Activated T-helper 17 cell treated with anti-CD3 and anti-CD28 coated beads, Interleukin-2, amount 50 U/mL, for 72 hours (primary cell): ENCODE measurements at places on chromosomes 5 and 9.
A peak's percentile ranks its signal among the peaks of the same experiment; 100 is the strongest.

GRCh38 chr9:89802781-89803355, 198.1 kb downstream of the GADD45G start:
- H3K4me1 ChIP-seq, result peaks cover 7% of the 10 kb centered on the region
- no peak for ATAC-seq
- no peaks in the 10 kb centered on the region for H3K36me3 ChIP-seq
- no peak overlapping the region for H3K27ac ChIP-seq
- no peaks in the 10 kb centered on the region for H3K27me3 ChIP-seq

DNA sequence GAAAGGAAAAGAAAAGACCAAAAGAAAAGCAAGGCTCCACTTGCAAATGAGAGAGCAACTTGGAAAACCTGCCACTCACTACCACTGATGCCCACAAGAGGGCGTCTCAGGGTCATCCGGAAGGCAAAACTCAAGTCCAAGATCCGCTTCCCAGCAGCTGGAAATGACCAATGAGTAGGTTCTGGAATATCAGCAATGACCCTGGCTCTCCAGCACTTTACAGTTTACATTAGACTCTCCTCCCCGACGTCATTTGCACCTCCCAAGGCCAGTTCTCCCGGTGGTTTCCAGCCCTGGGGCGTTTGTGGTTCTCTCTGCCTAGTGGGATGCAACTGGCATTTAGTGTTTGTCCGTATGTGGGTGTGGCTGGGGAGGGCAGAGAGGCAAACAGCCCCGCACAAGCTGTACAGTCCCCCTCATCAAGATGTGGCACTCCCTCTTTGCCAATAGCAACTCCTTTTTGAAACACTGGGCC, 193.8 kb upstream of the ZNF618 start:
- H3K4me1 ChIP-seq, result no peaks in the 10 kb centered on the region
- peaks cover 54% of the 10 kb centered on the region for H3K27me3 ChIP-seq
- H3K4me3 ChIP-seq, result no peak overlapping the region

DNA sequence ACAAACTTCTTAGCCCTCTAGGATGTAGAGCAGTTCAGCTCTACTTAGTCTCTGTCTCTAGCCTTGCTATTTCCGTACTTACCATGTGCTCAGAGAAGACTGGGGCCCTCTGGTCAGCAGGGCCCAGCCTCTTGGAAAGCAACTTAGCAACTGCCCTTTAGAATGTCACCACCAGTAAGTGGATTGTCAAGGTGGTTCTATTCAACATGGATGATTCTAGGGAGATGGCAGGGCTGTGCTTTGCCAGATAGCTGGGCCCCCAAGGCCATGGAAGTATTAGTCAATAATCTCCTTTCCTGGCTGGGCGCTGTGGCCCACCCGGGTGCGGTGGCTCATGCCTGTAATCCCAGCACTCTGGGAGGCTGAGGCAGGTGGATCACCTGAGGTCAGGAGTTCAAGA, 177.6 kb upstream of the MVB12B start:
- H3K4me3 ChIP-seq, result no peak overlapping the region
- peaks cover 4% of the 10 kb centered on the region for H3K4me1 ChIP-seq
- no peaks in the 10 kb centered on the region for H3K36me3 ChIP-seq
- peaks cover 22% of the 10 kb centered on the region for H3K27me3 ChIP-seq

DNA sequence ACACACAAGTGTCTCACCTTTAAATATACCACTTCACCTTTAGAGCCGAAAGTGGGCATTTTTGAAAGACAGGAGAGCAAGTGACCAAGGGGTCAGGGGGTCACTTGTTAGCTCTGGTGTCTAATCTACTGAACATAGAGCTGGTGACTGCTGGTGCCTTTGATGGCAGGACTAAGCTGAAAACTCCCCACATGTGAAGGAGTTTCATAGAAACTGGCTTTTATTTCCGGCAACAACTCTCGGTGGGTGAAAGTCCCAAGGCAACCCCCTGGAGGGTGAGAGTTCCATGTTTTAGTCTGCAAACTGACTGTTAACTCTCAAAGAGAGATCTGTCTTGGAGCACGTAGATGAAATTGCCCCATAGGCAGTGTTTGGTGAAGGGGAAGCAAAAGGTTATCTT, 466.9 kb downstream of the DMRTA1 start:
- H3K36me3 ChIP-seq, result no peaks in the 10 kb centered on the region
- no peaks in the 10 kb centered on the region for H3K27me3 ChIP-seq
- no peak overlapping the region for H3K27ac ChIP-seq
- no peak for ATAC-seq
- H3K4me3 ChIP-seq, result no peak overlapping the region

GRCh38 chr5:95726811-95727763, 4.0 kb upstream of the RHOBTB3 start:
- no peaks in the 10 kb centered on the region for H3K36me3 ChIP-seq
- H3K4me1 ChIP-seq, result peaks cover 10% of the 10 kb centered on the region
- no peak for ATAC-seq
- H3K27ac ChIP-seq, result no peak overlapping the region

- peaks cover 51% of the 10 kb centered on the region for H3K36me3 ChIP-seq
- H3K4me3 ChIP-seq, result peak overlapping the region; percentile 85
- ATAC-seq, result peak; percentile 62
- peak overlapping the region; percentile 87 for H3K27ac ChIP-seq
Observed at GRCh38 chr9:70257991-70258691, 637 bp upstream of the SMC5 start.

DNA sequence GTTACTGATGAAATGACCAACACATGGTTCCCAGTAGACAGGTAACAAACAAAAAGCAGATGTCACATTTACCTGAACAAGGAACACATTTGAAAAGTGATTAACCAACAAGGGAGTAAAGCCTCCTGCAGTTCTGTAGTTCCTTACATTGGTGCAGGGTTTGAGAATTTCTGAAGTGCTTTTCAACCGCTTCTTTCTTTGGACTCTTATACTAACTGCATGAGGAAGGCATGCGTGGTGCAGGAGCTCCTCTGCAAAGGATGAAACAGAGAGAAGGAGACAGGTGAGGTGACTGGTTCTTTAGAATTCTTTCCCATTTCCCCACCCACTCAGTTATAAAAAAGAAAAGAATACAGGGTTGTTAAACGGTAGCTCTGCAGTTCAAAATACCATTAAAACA, 4.6 kb upstream of the IL9 start:
- no peaks in the 10 kb centered on the region for H3K36me3 ChIP-seq
- peaks cover 12% of the 10 kb centered on the region for H3K4me1 ChIP-seq
- H3K4me3 ChIP-seq, result no peak overlapping the region
- ATAC-seq, result no peak
- no peak overlapping the region for H3K27ac ChIP-seq

DNA sequence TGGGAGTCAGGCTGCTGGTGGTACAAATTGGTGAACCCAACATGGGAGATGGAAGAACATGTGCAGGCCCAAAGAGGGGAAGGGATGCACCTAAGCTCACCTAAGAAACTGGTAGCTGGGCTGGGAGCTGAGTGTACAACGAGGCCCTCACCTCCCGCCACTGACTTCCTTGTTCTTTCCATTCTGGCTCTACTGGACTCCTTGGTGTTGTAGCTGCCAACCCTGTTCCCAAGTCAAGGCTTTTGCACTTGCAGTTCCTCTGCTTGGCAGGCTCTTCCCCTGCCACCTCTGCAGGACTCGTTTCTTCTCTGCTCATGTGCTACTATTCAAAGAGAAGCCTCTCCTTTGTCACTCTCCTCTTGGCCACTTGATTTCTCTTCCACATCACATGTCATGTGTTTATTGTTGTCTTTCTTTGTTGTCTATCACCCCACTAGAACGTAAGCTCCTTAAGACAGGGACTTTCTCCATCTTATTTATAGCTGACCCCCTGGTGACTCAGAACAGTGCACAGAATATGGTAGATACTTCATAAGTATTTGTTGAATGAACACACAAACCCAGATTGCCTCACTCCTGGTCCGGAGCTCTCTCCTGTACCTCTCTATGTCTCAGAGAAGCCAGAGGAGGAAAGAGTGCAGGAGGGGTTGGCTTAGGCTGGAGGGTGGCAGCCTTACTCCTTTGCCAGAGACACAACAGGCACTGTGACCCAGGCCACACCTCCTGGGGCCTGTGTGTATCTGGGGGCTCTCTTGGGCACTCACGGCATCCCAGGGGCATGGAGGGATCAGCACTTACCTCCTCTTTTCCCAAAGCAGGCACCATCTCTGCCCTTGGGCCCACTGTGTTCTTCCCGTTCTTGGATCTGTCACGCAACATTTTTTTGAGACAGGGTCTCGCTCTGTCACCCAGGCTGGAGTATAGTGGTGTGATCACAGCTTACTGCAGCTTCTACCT, 5.2 kb upstream of the SPINK4 start:
- no peaks in the 10 kb centered on the region for H3K36me3 ChIP-seq
- no peaks in the 10 kb centered on the region for H3K4me1 ChIP-seq
- no peak for ATAC-seq
- H3K4me3 ChIP-seq, result no peak overlapping the region
- H3K27ac ChIP-seq, result no peak overlapping the region

- peaks cover 30% of the 10 kb centered on the region for H3K27me3 ChIP-seq
- no peaks in the 10 kb centered on the region for H3K36me3 ChIP-seq
- H3K4me3 ChIP-seq, result no peak overlapping the region
- ATAC-seq, result no peak
Observed at GRCh38 chr5:175282611-175283225, 161.3 kb downstream of the DRD1 start.

GRCh38 chr5:168802337-168802736, 223.2 kb upstream of the PANK3 start:
- H3K27me3 ChIP-seq, result peaks cover 37% of the 10 kb centered on the region
- H3K27ac ChIP-seq, result no peak overlapping the region

- H3K36me3 ChIP-seq, result no peaks in the 10 kb centered on the region
- ATAC-seq, result no peak
- H3K4me1 ChIP-seq, result no peaks in the 10 kb centered on the region
- no peak overlapping the region for H3K4me3 ChIP-seq
- no peaks in the 10 kb centered on the region for H3K27me3 ChIP-seq
- no peak overlapping the region for H3K27ac ChIP-seq
Observed at GRCh38 chr5:126918615-126918957, 111.8 kb downstream of the MARCHF3 start.
